Fibroblast of villous mesenchyme (primary cell): ENCODE measurements at places on chromosomes 2 and 18. TPM values are rescaled to one million over a fixed set of nuclear protein-coding genes. Genes with fewer than 3 reads are reported as not detected.

- no peak for DNase-seq
Observed at GRCh38 chr2:60496475-60496874, 57.0 kb downstream of the BCL11A start.

GRCh38 chr2:120477198-120477597 is 131.3 kb downstream of the INHBB start:
- DNase-seq, result no peak

DNA sequence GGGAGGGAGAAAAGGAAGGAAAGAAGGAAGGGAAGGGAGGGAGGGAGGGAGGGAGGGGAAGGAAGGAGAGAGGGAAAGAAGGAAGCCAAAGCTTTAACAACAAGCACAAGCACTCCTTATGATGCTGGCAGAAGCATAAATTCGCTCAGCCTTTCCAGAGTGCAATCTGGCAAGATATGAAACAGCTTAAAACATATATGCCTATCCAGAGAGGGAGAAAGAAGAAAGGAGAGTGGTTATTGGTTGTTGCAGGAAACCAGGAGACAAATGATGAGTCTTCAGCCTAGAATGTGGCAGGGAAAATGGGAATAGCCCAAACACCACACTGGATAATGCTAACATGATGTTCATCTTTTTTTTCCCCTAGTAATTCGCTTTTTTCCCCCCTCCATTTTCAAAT is 64.0 kb downstream of the STPG4 start:
- peak; percentile 36 for DNase-seq

- DNase-seq, result no peak
Observed at GRCh38 chr2:64808092-64808491, 154.4 kb upstream of the SERTAD2 start.

Gene TWIST2
- 47.4 and 58.7 TPM in 2 replicates for total RNA-seq

GRCh38 chr2:141630407-141630930 is 500.3 kb downstream of the LRP1B start:
- DNase-seq, result no peak

DNA sequence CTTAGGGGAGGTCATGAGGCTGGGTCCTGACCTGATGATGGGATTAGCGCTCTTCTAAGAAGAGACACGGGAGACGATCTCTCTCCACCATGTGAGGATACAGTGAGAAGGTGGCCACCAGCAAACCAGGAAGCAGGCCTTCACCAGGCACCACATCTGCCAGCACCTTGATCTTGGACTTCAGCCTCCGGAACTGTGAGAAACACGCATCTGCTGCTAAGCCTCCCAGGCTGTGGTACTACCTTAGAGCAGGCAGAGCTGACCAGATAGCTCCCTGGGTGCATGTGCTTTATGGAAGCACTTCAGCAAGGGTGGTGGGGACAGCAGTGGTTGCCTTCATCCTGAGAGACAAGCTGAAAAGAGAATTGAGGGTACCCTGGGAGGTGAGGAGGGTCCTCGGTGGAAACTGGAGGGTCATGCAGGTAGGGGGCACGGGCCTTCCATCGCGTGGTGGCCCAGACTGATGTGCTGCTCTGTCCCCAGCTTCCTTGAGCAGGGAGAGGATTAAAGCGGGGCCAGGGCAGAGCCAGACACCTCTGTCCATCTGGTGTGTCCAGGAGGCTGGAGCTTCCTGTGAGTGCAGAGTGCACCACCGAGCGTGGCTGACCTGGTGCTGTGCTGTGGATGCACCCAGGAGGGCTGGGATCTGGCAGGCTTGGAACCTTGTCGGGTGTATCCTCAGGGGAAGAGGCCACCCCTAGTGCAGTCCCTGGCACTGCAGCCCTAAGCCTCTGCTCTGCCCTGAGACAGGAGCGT is 42.9 kb upstream of the HS6ST1 start:
- no peak for DNase-seq

GRCh38 chr2:112153179-112153490 is 14.9 kb downstream of the FBLN7 start:
- DNase-seq, result peak; percentile 77

GRCh38 chr18:12862467-12862866 is 21.6 kb downstream of the PTPN2 start:
- no peak for DNase-seq

GRCh38 chr18:3610813-3611212 is 160.8 kb downstream of the TGIF1 start:
- no peak for DNase-seq

GRCh38 chr18:79528846-79529245 is 133.1 kb downstream of the NFATC1 start:
- DNase-seq, result peak; percentile 72

DNA sequence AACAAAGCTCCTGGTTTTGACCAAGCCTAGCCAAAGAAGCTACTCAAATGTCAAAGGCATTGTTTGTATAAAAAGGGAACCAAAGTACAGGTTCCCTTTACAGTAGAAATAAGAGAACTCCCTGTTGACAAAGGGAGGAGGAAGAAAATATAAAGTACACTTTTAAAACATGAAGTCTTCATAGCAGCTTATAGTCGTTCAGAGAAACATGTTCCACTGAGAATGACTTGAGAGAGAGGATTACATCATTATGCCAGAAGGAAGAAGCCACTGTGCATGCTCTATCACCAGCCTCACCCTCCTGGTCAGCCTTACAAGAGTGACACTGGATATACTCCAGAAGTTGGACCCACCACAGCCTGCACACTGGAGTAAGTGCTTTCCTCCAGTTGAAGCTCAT is 2.5 kb upstream of the DHRS9 start:
- no peak for DNase-seq

DNA sequence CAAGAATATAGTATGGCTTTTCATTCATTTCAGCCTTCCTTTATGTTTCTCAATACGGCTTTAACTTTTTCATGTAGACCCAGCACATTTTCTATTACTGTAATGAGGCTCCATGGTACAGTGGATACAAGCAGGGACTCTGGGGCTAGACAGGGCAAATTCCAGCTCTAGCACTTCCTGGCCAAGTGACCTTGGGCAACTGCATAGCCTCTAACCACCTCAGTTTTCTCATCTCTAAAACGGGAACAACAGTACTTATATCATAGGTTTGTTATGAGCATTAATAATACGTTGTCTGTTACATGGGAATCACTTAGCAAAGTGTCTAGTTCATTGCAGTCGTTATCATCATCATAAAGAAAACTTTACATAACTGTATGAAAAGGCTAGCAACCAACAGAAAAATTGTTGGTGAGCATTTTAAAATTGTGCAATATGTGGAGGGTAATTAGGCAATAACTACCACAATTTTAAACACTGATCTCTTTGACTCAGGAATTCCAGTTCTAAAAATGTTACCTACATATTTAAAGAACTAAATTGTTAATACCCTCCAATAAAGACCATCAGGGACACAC is 13.7 kb upstream of the RMDN2 start:
- peak; percentile 25 for DNase-seq

GRCh38 chr2:119486196-119486827 is 38.0 kb downstream of the SCTR start:
- DNase-seq, result no peak

DNA sequence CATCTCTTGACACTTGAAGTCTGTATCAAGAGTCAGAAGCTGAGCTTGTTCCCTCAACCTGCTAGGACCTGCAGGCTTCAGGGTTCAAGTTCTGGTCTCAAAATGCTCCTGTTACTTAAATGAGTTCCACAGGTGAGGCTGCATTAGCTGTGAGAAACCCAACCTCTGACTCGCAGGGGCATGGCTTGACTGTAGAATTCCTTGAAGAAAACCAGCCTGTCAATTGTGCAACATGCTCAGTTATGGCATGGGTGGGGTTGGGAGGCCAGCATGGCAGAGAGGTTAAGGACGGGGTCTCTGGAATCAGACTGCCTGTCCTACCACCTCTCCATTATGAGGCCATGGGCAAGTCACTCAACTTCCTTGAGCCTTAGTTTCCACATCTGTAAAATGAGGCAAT is 235.8 kb downstream of the EN1 start:
- no peak for DNase-seq

DNA sequence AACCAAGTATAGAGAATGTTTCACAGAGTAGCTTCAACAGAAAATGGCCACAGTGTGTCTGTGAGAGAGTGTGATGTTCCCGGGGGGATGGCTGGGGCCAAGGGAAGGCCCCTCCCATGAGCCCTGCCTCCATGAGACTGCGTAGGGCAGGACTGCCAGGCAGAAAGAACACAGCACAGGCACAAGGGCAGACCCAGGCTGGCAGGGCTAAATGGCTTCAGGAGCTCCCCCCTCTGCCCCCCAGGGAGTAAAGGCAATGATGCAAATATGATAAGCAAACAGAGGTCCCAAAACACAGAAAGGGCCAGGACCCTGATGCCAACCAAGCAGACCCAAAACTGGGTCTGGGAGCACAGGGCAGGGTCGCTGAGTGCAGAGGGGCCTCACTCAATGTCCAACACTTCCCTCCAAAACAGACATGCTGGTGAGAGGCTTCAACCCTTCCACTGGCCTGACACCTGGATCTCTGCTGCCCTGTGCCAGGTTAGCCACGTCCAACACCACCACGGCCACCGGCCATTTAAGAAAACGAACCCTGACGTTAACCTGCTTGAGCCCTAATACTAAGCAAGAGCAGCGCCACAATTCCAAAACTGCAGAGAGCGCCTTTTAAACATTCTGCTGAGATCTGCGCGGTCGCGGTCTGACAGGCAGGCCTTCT is 90.3 kb downstream of the HDAC4 start:
- no peak for DNase-seq

DNA sequence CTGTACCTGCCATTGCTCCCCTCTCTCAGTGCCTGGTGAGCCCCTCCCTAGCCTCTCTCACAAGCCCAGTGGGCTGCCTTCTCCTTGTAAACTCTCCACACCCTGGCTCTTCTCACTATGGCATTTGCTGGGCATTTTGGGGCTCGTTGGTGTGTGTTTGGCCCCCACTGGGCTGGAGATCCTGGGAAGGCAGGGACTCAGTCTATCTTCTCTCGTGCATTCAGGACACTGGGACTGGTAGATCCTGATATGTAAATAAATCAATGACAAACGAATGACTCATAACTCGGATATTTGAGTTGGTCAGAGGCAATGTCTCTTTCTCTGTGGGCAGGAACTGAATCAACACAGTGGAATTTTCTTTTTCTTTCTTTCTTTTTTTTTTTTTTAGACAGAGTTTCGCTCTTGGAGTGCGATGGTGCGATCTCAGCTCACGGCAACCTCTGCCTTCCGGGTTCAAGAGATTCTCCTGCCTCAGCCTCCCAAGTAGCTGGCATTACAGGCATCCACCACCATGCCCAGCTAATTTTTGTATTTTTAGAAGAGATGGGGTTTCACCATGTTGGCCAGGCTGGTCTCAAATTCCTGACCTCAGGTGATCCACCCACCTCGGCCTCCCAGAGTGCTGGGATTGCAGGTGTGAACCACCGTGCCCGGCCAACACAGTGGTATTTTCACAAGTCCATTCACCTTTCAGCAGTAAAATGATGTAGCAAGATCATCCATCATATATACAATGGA is 144.6 kb upstream of the SPRED2 start:
- DNase-seq, result peak; percentile 88

DNA sequence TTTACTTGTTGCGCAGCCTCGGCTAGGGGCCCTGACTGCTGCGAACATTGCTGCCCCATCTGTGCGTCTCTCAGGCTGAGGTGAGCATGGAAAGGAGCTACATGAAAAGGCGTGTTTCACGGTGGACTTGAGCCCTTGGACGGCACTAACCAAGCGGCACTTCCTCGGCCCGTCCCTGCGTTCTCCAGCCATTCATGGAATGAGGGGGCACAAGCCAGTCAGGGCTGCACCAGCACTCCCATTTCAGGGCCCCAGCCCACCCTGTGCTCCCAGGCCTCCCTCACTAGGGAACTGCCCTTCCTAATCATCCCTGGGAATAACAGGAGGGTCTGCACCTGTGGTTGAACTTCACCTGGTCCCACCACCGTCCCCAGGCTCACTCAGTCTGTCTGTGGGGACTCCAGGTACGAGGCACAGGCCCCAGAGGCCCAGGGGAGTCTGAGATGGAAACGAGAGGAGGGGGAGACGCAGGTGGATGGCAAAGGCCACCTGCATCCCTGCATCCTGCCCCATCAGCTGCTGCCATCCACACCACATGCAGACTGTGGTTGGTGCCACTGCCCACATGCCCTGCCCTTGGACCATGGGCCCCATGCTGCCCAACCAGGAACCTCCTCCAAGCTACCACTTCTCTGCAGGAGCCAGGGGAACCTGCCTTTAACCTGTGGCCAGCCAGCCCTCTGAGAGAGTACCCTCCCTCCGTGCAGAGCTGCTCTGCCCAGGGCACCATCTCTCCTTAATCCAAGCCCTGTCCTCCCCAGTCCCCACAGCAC is 99.7 kb downstream of the EIPR1 start:
- DNase-seq, result no peak

GRCh38 chr2:240512109-240512485 is 45.7 kb downstream of the ANKMY1 start:
- no peak for DNase-seq

- no peak for DNase-seq
Observed at GRCh38 chr2:88199912-88200682, 30.0 kb downstream of the THNSL2 start.

- DNase-seq, result no peak
Observed at GRCh38 chr18:37175727-37176620, 347.0 kb downstream of the KIAA1328 start.

DNA sequence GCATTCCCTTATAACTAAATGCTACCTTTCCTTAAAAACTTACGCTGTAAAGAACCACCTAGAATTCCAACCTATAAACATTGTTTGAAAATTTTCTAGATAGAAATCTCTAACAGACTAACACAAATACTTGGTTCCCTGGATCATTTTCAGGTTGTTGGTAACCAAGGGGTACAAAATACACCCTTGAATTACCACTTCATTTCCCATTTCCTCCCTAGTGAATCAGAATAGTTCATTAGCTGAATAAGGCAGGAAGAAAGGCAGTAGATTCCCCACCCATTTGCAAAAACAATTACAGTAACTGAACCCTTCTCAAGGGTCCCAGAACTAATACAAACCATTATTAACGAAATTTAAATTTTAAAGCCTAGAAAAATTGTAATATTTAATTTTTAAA is 5.5 kb downstream of the MEX3C start:
- no peak for DNase-seq

DNA sequence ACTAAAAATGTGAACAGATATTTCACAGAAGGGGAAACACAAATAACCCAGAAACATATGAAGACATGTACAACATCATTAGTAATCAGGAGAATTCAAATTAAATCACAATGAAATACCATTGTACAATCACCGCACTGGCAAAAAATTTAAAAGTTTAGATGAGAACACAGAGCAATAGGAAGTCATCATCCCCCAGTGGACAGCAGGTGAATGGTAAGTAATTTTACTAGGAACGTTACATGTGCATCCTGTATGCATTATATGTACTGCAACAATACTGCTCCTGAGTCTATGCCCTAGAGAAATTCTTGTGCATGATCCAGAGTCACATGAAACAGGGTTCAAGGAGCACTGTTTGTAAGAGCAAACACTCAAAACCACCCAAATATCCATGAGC is 713.8 kb downstream of the NRXN1 start:
- no peak for DNase-seq

- DNase-seq, result no peak
Observed at GRCh38 chr2:119746836-119747686, 12.7 kb upstream of the PTPN4 start.

- no peak for DNase-seq
Observed at GRCh38 chr2:42030829-42031228, 17.0 kb upstream of the PKDCC start.
